ENCODE measurements at places on chromosomes 2 and 18.
A peak's percentile ranks its signal among the peaks of the same experiment; 100 is the strongest.

DNA sequence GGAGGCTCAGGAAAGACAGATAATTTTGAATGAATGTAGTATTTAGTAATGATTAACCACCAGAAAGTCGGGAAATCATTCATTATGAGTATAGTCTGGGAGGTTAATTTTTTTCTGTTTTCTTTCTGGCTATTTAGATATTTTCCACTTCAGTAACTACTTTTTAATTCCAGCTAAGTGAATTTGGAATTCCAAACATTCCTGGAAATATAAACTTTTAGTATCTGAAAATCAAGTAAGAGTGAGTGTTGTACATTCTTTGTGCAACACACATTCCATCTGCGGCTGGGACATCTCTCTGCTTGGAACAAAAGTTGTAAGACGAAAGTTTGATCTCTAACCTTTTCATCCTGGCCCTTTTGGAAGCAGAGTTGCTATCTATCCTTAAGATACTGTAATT lies 275.7 kb upstream of the SPRED2 start:
- DNase-seq: no peak

GRCh38 chr18:23207191-23207955 lies 72.1 kb downstream of the CABLES1 start:
- DNase-seq: no peak

DNA sequence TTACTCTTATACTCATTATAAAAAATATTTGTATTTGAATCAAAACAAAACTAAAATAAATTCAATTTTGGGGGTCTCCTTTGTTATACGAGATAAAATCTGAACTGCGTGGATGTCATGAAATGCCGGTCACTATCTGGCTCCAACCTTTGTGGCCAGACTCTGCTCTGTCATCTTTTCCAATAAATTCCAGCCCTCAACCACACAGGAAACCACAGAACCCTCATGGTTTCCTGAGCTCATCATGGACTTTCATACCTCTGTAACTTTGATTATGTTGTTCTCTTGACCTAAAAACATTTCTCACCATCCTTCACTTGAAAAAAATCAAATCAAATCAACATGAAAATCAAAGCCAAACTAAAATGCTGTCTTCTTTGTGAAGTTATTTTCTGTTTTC lies 724.7 kb downstream of the METTL4 start:
- DNase-seq: no peak

- no peak for DNase-seq
These were observed 192.1 kb downstream of the MGAT5 start for GRCh38 chr2:134445985-134446382.

DNA sequence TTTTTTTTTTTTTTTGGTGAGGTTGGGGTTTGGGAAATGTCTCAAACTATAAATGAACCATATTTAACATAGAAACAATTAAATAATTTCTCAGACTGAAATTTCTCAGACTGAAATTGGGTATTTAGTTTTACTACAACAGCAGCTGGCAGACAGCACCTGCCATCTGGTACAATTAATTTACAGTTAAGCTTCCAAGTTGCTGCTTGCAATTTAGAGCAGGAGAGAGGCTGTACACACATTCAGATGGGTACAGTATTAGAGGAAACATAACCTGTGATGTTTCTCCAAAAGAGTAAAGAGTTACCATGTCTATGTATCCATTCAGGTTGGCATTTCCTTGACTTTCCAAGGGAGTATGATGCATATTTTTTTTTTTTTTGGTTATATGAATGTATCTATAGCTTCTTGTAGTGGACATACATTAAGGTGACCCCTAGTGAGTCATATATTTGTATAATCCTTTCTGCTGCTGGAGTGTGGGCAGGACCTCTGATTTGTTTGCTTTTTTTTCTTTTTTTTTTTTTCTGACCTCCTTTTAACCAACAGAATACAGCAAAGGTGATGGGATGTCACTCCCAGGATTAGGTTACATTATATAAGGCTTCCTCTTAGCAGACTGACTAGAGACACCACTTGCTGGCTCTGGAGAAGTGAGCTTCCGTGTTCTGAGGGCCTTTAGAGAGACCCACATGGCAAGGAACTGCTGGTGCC lies 201.7 kb downstream of the PTH2R start:
- no peak for DNase-seq

GRCh38 chr2:204871231-204871953 lies 326.1 kb downstream of the PARD3B start:
- peak; percentile 56 for DNase-seq

- no peak for DNase-seq
These were observed 316.1 kb upstream of the MMADHC start for GRCh38 chr2:149903626-149904025.

- no peak for DNase-seq
These were observed 80.5 kb upstream of the ABCA12 start for GRCh38 chr2:215218587-215219577.

- no peak for DNase-seq
These were observed 257.5 kb upstream of the REG3G start for GRCh38 chr2:78768016-78768415.

- DNase-seq: no peak
These were observed 16.6 kb downstream of the SNORC start for GRCh38 chr2:232886632-232887031.

- no peak for DNase-seq
These were observed 302.0 kb upstream of the CCDC68 start for GRCh38 chr18:55261253-55261652.

GRCh38 chr2:219082332-219082958 lies 21.7 kb upstream of the IHH start:
- no peak for DNase-seq

GRCh38 chr2:5618271-5618670 lies 73.9 kb upstream of the SOX11 start:
- DNase-seq: no peak

DNA sequence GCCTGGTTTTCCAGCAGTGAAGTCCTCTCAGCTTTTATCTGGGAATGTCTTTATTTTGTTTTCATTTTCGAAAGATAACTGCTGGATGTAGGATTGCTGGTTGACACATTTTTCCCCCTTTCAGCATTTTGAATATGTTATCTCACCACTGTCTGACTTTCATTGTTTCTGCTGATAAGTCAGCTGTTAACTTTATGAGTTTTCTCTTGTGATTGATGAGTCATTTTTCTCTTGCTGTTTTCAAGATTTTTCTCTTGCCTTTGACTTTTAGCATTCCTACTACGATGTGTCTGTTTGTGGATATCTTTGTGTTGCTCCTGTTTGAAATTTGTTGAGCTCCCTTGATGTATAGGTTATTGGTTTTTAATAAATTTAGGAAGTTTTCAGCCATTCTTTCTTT lies 85.5 kb downstream of the AGPS start:
- no peak for DNase-seq

DNA sequence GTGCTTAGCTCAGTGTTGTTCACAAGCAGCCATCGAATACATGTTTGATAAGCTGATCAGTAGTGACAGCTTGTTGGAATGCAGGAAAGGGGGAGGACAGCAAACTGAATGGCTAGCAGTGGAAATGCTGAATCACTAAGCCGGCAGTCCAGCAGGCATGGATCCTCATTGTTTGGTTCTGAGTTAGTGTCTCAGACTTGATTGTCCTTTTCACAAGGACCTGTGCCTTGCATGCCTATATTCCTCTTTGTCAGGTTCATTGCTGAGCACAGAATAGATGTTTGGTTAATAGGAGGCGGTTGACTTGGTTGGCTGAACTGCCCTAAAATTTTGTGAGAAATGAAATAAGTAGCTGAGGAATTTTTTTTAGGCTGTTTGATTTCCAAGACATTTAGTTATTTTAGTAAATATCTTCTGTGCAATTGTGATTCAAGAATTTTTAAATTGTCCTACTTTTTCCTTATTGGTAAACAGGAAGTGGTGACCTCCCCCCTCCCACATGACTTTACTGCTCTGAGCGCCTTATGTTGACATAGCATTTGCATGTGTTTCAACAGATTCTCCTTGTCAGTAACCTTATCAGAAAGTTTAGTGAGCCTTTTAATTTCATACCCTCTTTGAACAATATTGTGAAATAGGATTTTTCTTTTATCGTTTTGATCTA lies 21.4 kb upstream of the STON1 start:
- no peak for DNase-seq

- DNase-seq: no peak
These were observed 98.3 kb upstream of the EPC2 start for GRCh38 chr2:148546270-148546669.

DNA sequence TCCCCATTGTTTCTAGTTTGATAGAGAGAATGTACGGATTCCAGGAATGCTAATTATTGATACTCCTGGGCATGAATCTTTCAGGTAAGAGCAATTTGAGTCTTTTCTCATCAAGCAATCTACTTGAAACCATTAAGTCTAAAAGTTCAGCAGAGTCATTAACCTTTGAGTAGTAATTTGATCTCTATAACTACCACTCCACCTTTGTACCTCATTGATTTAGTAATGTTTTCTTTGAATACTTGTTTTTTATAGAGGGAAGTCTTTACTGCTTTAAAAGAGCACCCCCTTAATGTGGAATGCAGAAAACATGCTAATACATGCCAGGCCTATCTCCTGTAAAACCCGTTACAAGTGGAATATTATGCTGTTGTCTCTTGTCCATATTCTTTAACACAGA lies 45.0 kb downstream of the EIF5B start:
- no peak for DNase-seq

DNA sequence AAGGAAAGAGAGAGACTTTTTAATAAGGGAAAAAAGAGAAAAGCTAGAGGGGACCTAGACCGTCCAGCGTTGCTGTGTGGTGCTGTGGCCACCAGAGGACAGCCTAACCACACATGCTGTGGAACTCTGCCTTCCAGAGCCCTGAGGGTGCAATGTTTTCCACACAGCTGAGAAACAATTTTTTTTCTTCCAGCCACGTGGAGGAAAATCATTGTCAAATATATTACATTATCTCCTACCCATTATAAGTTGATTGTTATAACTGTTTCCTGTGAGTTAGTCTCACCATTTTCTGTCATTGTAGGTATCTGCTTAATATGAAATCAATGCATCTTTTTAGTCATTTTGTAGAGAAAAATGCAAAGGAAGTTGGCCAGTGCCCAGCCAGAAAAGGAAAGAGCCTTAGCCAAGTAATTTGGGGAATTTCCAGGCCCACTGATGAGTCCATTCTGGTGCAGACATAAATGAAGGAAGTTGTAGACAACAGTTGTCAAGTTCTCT lies 5.9 kb upstream of the MRPL19 start:
- DNase-seq: no peak

DNA sequence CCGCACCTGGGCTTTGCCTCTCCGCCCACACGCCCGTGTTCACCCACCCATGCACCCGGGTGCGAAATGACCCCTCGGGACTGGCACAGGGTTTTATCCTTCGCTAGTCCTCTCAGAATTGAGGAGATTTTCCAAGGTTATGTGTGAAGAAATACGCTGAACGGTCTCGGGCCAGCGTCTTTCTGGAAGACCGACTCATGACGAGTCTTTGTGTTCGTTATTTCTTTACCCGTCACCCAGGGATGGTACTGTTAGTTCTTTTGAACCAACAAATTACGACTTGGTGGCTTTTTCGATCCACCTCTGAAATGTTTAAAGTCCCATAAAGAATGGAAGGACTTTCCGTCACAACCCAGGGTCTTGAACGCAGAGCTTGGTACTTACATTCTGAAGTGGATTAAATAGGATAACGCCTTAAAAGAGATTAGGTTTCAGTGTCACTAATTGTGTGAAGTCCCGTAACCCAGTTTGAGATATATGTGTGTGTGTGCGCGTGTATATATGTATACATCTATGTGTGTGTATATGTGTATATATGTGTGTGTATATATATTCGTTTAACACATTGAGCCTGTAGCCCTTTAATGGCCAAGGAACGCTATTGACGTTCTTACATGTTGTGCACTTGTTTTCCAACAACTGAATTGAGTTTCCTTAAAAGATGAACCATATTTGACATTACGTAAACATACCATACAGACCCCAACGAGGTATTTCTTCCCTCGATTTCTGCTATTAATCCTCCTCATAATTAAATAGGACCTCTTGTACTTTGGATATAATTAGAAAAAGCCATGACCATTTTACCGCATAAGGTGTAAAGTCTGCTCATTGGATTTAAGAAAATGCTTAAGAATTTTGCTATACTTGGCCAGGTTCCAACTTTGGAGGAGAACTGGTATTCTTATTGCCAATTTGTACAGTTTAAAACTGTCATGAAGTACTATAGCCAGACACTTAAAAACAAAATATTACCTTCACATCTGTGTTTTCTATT lies 889 bp downstream of the ZC3H15 start:
- DNase-seq: peak; percentile 50

- DNase-seq: no peak
These were observed 94.8 kb upstream of the OTOS start for GRCh38 chr2:240235149-240235803.

GRCh38 chr18:50115095-50115494 lies 79.9 kb downstream of the MYO5B start:
- DNase-seq: no peak

GRCh38 chr2:36530983-36531354 lies 67.0 kb downstream of the FEZ2 start:
- DNase-seq: no peak

DNA sequence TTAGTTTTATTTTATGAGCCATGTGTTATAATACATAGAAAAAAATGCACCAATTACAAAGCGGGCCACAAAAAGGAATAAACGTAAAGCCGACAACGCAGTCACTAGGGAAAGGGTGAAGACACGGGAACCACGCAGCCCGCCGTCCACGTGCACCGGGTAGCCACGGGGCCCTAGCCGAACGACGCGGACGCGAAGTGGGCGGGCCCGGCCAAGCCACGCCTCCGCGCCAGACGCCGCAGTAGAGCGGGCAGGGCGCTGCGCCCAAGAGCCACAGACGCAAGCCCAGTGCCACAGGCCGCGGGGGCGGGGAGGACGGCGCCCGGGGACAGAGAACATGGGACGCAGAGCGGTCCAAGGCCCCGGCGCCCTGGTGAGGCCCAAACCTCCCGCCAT lies at the start of gene DUSP28:
Gene DUSP28 (plus strand): TSS at position 274 of the 396 bp plus-strand sequence. CDS start 328 bp downstream, outside the sequence.
- DNase-seq: peak; percentile 83
